ENCODE measurements at places on chromosomes 4 and X.

- H3K27ac ChIP-seq, result peak overlapping the region; percentile 80
- H3K27me3 ChIP-seq, result no peaks in the 10 kb centered on the region
- peak; percentile 82 for DNase-seq
- no peak overlapping the region for H3K4me3 ChIP-seq
- H3K4me1 ChIP-seq, result no peaks in the 10 kb centered on the region
These were observed 113.8 kb upstream of the ENPP6 start for GRCh38 chr4:184331268-184331995.

GRCh38 chr4:31458813-31459212 lies 738.6 kb downstream of the PCDH7 start:
- no peaks in the 10 kb centered on the region for H3K36me3 ChIP-seq
- H3K27ac ChIP-seq, result no peak overlapping the region
- H3K4me1 ChIP-seq, result no peaks in the 10 kb centered on the region
- no peaks in the 10 kb centered on the region for H3K27me3 ChIP-seq
- DNase-seq, result no peak
- no peak overlapping the region for H3K4me3 ChIP-seq

- no peaks in the 10 kb centered on the region for H3K36me3 ChIP-seq
- no peak for DNase-seq
These were observed 31.0 kb upstream of the SLC25A4 start for GRCh38 chr4:185112104-185112503.

DNA sequence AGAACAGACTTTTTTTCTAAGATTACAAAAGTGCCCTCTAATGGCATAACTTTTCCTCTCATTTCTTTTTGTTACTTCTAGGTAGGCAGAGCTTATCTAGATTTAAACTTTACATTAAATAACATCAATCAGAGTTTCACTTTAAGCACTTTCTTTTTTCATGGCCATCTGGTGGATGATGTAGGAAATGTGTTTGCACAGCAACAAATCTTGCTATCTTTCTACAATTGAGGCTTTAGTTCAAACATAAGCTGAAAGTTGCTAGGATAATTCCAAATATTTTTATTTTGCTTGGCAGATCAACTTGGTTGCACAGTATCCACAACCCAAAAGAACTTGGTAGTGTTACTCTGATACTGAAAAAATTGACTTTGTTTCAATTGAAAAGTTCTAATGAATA lies 22.0 kb downstream of the NDNF start:
- H3K27ac ChIP-seq, result no peak overlapping the region
- no peaks in the 10 kb centered on the region for H3K36me3 ChIP-seq
- H3K4me1 ChIP-seq, result no peaks in the 10 kb centered on the region
- DNase-seq, result no peak

- no peaks in the 10 kb centered on the region for H3K4me1 ChIP-seq
- H3K4me3 ChIP-seq, result no peak overlapping the region
- DNase-seq, result no peak
- no peak overlapping the region for H3K27ac ChIP-seq
These were observed 53.9 kb downstream of the PROM1 start for GRCh38 chr4:16029886-16030285.

GRCh38 chr4:148565801-148566200 lies 123.6 kb upstream of the NR3C2 start:
- no peaks in the 10 kb centered on the region for H3K27me3 ChIP-seq
- no peaks in the 10 kb centered on the region for H3K36me3 ChIP-seq

- no peaks in the 10 kb centered on the region for H3K4me1 ChIP-seq
- no peaks in the 10 kb centered on the region for H3K36me3 ChIP-seq
These were observed 264.9 kb upstream of the ZC4H2 start for GRCh38 chrX:65241059-65241721.

DNA sequence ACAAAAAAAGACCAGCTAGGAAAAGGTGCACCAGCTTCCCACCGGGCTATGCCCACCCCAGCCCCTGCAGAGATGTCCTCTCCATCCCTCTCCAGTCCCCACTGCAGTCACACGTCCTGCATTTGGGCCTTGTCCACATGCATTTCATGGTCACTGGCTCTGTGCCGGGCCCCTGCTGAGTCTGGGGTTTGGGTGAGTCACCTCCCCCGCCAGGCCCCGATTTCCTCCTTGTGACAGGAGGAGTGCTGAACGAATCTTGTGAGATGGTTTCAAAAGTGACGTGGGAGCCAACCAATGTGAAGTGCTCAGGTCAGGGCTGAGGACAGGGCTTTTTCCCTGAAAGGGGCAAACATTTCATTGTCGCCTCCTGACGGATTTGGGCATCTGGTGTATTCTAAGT lies 7.1 kb downstream of the CPZ start:
- H3K27me3 ChIP-seq, result no peaks in the 10 kb centered on the region
- DNase-seq, result no peak
- H3K27ac ChIP-seq, result no peak overlapping the region
- H3K36me3 ChIP-seq, result no peaks in the 10 kb centered on the region

- no peak overlapping the region for H3K27ac ChIP-seq
- H3K4me3 ChIP-seq, result no peak overlapping the region
- no peaks in the 10 kb centered on the region for H3K4me1 ChIP-seq
- DNase-seq, result no peak
- H3K27me3 ChIP-seq, result no peaks in the 10 kb centered on the region
These were observed 24.8 kb downstream of the CCNI start for GRCh38 chr4:77050962-77051361.

DNA sequence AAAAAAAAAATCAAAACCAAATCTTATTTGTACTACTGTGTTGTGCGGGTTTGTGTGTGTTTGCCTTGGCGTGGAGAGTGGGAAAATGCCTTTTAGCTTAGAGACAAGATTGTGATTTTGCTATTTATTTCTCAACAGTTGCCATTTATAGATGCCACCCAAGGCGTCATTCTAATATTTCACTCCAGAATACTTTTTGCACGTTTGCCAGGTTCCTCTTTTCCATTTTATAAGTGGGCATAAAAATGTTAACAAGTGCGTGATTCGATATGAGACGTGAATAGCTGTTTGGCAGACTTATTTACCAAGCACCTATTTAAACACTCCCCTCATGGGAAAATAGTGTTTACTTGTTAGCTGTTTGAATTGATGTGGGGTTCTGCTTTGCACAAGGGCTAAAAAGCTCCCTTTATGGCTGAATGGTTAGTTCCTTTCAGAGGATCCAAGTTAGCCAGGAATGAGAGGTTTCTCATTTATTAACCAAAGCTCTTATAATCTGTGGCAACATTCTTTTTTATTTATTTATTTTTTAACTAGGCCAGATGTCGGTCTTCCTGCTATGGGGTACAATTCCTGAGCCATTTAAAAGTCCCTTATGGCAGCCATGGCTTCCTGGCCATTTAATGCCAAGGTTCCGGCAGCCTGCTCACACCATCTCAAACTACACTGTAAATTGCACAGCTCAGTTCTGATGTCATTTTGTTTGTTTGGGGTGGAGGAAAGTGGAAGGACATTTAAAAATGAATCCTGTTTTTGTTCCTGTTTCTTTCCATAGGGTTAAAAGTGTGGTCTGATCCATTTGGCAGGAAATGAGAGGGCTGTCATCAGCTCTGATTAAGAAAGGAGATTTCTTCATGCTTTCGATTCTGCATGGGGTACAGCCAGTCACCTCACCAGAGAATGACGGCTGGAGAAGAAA lies 14.6 kb downstream of the SMIM20 start:
- no peak for DNase-seq
- H3K4me3 ChIP-seq, result no peak overlapping the region
- no peaks in the 10 kb centered on the region for H3K4me1 ChIP-seq
- no peaks in the 10 kb centered on the region for H3K36me3 ChIP-seq
- H3K27me3 ChIP-seq, result no peaks in the 10 kb centered on the region

- no peaks in the 10 kb centered on the region for H3K36me3 ChIP-seq
- DNase-seq, result no peak
- no peak overlapping the region for H3K4me3 ChIP-seq
- no peak overlapping the region for H3K27ac ChIP-seq
- no peaks in the 10 kb centered on the region for H3K27me3 ChIP-seq
These were observed 184.0 kb upstream of the ZFP42 start for GRCh38 chr4:187811591-187811990.

- H3K27ac ChIP-seq, result no peak overlapping the region
- H3K4me1 ChIP-seq, result no peaks in the 10 kb centered on the region
- no peaks in the 10 kb centered on the region for H3K36me3 ChIP-seq
- no peaks in the 10 kb centered on the region for H3K27me3 ChIP-seq
- H3K4me3 ChIP-seq, result no peak overlapping the region
These were observed 55.2 kb downstream of the CLNK start for GRCh38 chr4:10629394-10629793.

DNA sequence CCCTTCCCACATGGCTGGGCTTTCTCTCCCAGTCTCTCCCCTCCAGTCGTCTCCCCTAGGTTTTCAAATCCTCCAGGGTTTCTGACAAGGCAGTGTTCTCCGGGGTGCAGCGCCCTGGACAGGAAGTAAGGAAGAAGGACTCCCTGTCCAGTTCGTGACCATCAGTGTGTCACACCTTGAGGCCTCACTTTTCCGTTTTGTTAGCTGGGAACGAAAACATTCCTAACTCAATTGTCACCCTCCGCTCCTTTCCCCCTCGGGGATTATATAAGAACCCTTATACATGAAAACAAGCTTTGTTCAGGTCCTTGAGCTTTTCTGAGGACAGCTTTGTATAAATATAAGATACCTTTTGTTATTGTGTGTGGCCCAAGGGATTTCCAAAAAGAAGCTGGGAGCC lies 92.1 kb downstream of the KDR start:
- H3K4me1 ChIP-seq, result no peaks in the 10 kb centered on the region
- H3K27ac ChIP-seq, result peak overlapping the region; percentile 43
- no peak for DNase-seq
- H3K4me3 ChIP-seq, result no peak overlapping the region
- H3K27me3 ChIP-seq, result no peaks in the 10 kb centered on the region

DNA sequence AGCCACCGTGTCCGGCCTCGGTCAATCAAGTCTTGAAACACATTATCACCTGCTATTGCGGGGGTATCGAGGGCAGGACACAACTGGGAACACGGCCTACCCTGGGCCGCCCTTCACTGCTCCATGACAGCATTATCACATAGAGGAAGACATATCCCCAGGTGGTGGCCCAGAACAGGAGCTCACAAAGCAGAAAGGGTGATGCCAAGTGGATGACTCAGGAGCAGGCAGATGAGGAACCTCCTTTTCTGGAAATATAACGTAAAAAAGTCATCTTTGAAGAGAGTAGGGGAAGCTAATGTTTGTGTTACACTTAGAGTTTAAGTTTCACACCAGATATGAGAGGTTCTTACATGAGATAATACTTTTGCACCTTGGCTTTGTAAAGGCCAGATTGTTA lies 5.3 kb upstream of the SUPT20HL1 start:
- no peaks in the 10 kb centered on the region for H3K4me1 ChIP-seq
- no peak overlapping the region for H3K27ac ChIP-seq
- H3K36me3 ChIP-seq, result no peaks in the 10 kb centered on the region
- DNase-seq, result no peak

- H3K4me3 ChIP-seq, result peak overlapping the region; percentile 27
- H3K36me3 ChIP-seq, result no peaks in the 10 kb centered on the region
- H3K4me1 ChIP-seq, result peaks cover 7% of the 10 kb centered on the region
- H3K27ac ChIP-seq, result peak overlapping the region; percentile 92
These were observed 112.1 kb downstream of the AFAP1 start for GRCh38 chr4:7827566-7827965.

DNA sequence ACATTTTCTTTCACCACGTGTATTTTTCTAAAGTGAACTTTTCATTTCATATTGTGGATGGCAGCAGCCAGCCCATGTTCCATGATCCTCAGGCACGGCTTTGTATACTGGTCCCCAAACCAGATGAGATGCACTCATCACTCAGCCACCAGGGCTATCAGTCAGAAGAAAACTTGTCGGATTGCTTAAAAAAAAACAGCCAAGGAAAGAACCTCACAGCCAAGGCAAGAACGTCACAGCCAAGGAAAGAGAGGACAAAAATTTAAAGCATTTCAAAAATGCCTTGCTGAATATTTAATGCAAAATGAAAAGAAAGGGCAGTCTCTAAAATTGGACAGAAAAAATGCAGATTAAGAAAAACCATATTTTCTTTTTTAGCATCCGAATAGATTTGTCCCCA lies 333.3 kb downstream of the PDGFC start:
- H3K27ac ChIP-seq, result no peak overlapping the region
- no peak overlapping the region for H3K4me3 ChIP-seq
- no peaks in the 10 kb centered on the region for H3K4me1 ChIP-seq
- H3K27me3 ChIP-seq, result no peaks in the 10 kb centered on the region
- DNase-seq, result no peak
- no peaks in the 10 kb centered on the region for H3K36me3 ChIP-seq

DNA sequence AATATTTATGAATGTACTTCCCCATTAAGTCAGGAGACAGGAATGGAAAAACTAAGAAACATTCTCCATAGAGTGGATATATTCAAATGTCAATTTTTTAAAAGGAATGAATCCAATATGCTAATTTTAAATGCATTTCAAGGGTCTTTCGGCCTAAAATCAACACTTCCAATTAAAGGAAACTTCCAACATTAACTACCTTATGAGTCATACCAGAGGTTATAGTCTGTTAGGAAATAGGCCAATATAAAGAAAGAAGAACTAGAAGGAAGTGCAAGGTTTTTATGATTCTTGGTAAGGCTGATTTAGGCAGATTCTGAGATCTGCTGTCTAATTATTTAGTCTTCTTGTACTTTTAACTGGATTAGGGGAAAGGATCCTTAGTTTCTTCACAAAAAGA lies 260.1 kb upstream of the EDNRA start:
- no peaks in the 10 kb centered on the region for H3K4me1 ChIP-seq
- peaks cover 5% of the 10 kb centered on the region for H3K36me3 ChIP-seq
- H3K4me3 ChIP-seq, result no peak overlapping the region
- no peak for DNase-seq
- no peaks in the 10 kb centered on the region for H3K27me3 ChIP-seq
- H3K27ac ChIP-seq, result no peak overlapping the region

- H3K4me1 ChIP-seq, result no peaks in the 10 kb centered on the region
- no peak overlapping the region for H3K27ac ChIP-seq
These were observed 94.1 kb upstream of the GPR50 start for GRCh38 chrX:151082077-151082948.

- no peaks in the 10 kb centered on the region for H3K36me3 ChIP-seq
- H3K27ac ChIP-seq, result peak overlapping the region; percentile 67
- no peak for DNase-seq
- no peaks in the 10 kb centered on the region for H3K4me1 ChIP-seq
- peak overlapping the region; percentile 73 for H3K4me3 ChIP-seq
These were observed 852 bp downstream of the MAGEH1 start for GRCh38 chrX:55452833-55453124.
